Activated CD8-positive, alpha-beta memory T cell treated with anti-CD3 and anti-CD28 coated beads for 48 hours (primary cell): ENCODE measurements at places on chromosomes 13 and 19.

GRCh38 chr13:37490176-37490779 lies 108.3 kb downstream of the POSTN start:
- DNase-seq, result no peak

- DNase-seq, result no peak
Observed at GRCh38 chr19:3350014-3350663, 16.2 kb upstream of the NFIC start.

DNA sequence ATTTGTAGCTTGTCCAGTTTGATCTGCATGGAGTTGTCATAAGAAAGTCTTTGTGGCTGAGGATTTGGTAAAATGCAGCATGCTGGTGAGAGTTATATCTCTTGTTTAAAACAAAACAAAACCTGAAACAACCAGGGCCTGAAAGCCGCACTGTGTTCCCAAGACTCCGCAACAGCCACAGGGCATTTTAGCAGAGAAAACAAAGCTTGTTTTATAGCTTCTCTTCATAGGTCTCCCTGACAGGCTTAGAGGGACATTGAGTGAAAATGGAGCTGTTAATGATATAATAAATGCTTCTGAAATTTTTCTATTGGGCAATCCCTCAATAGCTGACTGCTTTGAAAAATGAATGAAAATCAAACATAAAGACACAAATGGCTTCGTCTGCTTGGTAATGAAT lies 148.7 kb upstream of the RNF113B start:
- no peak for DNase-seq

DNA sequence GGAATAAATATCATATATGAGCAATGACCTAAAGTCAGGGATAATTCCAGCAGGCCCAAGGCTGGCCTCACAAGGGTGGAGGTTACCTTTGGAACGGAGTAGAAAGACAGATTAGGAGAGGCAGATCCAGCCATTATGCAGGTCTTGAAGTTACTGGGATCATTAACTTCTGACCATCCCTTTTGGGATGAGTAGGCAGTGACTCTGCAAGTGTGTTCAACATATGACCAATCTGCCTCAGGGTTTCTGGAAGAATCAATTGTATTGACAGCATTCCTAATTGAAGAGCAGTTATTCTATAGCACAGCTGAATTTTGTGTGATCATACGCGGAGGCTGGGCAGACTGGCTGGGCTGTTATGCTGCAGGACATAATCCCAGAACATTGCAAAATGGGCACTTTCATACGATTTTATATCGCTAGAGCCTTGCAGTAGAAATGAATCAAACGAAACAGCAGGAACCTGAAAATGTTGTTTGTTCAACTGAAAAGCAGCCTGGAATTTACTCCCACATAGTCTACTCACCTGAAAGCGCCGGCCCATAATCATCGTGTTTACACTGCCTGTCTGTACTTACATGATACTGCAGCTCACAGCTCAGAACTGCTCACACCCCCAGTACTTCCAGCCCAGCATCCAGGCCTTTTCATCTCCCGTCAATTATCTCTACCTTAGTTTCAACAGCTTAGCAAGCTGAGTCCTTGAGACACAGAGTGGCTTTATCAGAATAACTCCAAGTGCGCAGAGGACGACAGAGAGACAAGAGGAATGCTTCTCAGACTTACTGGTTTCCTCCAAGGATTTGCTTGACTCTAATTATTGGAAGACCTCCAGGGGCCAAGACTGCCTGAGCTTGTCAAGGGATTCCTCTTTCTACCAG lies 556.1 kb downstream of the EFNB2 start:
- no peak for DNase-seq

- DNase-seq, result no peak
Observed at GRCh38 chr19:13984186-13984585, 21.9 kb downstream of the RFX1 start.

DNA sequence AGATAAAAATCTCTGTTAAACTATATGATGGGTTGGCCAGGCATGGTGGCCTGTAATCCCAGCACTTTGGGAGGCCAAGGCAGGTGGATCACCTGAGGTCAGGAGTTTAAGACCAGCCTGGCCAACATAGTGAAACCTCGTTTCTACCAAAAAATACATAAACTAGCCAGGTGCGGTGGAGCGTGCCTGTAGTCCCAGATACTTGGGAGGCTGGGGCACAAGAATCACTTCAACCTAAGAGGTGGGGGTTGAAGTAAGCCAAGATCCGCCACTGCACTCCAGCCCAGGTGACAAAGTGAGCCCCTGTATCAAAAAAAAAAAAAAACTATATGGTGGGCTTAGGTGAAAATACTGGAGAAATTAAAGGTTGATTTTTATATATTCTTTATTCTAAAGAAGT lies 11.3 kb downstream of the TBC1D4 start:
- DNase-seq, result no peak

- no peak for DNase-seq
Observed at GRCh38 chr13:50512474-50513299, 330.8 kb downstream of the DLEU7 start.

- no peak for DNase-seq
Observed at GRCh38 chr19:46922465-46922864, 61.7 kb downstream of the ARHGAP35 start.

- DNase-seq, result no peak
Observed at GRCh38 chr13:113532156-113532806, 41.8 kb upstream of the DCUN1D2 start.

DNA sequence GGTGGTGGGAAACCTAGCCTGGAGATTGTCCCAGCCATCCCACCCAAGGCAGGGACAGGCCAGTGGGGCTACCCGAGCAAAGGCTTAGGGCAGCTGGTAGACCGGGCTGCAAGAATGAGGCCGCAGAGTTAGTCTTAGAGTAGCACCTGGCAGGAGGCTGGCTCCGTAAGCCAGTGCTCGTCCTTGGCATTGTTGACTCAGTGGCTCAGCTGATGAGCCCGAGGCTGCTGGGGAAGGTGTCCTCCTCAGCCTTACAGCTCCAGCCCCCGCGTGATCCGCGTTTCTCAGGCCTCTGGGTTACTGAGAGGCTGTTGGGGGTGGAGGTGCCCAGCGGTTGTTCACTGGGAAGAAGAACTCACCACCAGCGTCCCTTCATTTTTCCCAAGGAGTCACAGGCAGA lies 24.7 kb downstream of the PPP1R37 start:
- DNase-seq, result no peak

- no peak for DNase-seq
Observed at GRCh38 chr13:39336937-39337336, 266.1 kb downstream of the LHFPL6 start.

DNA sequence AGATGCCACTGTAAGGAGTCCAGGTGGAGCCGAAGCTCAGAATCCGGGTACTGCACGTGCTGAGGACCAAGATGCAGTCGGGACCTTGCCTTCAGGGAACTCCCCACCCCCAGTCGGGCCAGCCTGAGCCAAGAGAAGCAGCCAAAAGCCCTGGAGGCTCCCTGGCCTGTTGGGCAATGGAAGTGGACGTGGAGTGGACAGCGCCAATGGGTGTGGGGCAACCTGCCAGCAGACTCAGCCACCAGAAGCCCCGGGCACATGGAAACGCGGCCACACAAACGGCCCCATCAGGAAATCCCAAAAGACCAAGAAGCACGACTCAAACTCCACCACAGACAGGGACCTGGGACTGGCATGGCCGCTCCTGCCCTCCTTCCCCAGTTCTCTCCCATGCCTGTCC lies 30.0 kb upstream of the KCTD15 start:
- DNase-seq, result no peak

DNA sequence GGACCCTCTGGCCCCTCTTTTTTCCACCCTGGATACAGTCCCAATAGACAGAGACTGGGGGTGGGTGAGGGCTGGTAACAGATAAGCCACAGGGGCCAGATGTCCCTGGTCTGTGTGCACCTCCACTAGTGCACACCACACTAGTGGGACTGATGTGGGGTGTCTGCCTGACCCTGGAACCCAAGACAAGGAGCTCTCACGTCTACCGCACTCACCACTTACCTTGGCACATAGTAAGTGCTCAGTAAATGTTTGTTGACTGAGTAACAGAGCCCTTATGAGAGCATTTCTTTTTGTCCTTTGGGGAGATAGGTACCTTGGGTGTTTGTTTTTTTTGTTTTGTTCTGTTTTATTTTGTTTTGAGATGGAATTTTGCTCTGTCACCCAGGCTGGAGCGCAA lies 23.1 kb upstream of the ZNF414 start:
- no peak for DNase-seq

- no peak for DNase-seq
Observed at GRCh38 chr19:38898788-38899446, 501 bp downstream of the SIRT2 start.

DNA sequence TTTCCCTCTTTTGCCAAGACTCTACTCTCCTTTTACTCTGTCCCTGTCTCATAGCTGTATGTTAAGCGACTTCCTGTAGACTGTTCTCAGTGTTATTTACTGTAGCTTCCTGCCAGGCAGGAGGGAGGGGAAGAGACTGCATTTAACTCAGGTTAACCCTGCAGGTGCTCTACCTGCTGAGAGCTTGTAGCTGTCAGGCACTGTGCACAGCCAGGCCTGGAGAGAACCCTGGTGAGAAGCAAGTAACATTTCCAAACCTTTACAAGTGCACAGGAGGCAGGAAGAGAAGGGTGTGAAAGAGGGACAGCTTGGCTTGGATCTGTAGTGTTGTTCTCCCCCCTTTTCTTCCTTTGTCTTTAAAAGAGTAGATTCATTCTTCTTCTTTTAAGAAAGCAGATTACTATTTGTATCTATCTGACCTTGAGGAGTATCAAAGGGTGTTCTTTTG lies 167.1 kb downstream of the LMO7 start:
- DNase-seq, result no peak

GRCh38 chr13:41313117-41313516 lies 2.0 kb downstream of the NAA16 start:
- no peak for DNase-seq

GRCh38 chr13:60134376-60134775 lies 29.4 kb downstream of the DIAPH3 start:
- DNase-seq, result no peak

DNA sequence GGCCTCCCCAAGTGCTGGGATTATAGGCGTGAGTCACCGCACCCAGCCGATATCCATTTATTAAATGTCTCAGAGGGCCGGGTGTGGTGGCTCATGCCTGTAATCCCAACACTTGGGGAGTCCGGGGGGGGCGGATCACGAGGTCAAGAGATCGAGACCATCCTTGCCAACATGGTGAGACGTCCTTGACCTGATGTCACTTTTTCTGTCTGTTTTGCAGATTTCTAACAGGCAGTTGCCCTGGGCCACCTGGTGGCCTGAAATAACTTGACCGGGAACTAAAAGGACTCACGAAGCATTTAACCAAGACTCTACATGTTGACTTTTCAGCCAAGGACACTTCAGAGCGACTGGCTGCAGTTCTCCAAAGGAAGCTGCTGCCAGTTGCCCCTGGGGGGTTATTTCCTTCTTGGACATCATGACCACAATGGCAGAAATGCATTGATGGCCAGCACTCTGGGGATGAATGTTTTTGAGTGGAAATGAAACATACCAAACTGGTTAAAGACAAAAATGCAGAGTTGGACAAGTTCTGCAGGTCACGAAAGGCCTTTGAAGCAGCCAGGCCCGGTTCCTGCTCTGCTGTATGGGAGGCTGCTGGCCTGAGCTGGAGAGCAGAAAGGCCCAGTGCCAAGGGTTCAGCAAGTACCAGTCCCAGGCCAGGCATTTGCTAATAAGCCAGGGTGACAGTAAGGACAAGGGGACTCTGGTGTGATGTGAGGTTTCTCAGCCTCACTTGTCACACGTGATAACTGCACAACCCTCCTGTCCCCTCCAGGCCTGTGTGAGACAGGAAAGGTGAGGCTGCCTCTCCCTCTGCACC lies 8.3 kb downstream of the ZNF837 start:
- no peak for DNase-seq

DNA sequence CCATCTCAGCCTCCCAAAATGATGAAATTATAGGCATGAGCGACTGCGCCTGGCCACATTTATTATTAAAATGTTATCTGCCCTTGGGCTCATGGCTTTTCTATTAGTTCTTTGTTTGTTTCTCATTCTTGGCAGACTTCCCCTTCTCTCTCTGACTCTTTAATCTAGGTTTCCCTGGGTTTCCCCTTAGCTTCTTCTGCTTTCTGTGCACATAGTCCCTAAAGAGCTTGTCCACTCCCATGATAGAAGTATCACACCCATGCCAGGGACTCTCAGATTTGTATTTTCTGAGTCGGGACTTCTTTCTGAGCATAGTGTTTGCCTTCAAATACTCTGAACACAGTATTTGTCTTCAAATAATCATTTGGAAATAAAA lies 38.6 kb upstream of the ITM2B start:
- no peak for DNase-seq

- no peak for DNase-seq
Observed at GRCh38 chr13:49932868-49933267, 3.3 kb downstream of the SPRYD7 start.

DNA sequence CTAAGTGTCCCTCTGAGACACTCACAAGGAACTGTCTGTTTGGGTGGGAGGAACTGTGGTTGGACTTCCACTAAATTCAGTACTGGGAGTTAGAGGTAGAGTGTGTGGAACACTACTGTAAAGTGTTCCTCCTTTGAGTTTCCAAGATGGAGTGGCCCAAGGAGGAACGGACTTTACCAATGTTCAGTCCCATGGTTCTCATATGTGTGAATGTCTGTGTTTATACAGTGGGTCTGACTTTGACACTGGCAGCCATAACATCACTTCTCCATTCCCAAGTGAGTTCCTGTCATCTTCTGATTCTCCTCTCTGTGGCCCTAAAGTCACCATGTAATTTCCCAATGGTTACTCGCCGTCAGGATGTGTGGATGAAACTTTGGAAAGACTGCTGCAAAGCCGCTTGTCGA lies 136.8 kb upstream of the SERP2 start:
- no peak for DNase-seq

- no peak for DNase-seq
Observed at GRCh38 chr13:49368688-49369087, 75.2 kb downstream of the CAB39L start.

GRCh38 chr13:59690857-59691500 lies 472.7 kb downstream of the DIAPH3 start:
- no peak for DNase-seq

DNA sequence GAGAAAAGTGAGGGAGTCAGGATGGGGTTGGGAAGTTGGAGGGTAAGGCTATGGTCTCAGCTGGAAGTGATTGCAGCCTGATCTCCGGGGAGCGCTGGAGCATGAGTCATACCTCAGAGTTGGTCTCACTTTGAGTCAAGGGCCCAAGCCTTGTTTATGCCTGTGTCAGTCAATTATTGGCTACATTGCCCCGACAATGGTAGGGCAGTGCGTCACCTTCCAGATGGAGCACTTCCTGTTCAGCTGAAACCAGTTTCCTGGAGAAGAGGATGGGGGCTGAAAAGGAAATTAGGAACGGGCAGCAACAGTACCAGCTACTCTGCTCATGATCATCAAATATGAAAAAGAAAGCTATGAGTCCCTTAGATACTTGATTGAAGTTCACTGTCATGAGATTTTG lies 60.4 kb downstream of the ADGRE1 start:
- no peak for DNase-seq

DNA sequence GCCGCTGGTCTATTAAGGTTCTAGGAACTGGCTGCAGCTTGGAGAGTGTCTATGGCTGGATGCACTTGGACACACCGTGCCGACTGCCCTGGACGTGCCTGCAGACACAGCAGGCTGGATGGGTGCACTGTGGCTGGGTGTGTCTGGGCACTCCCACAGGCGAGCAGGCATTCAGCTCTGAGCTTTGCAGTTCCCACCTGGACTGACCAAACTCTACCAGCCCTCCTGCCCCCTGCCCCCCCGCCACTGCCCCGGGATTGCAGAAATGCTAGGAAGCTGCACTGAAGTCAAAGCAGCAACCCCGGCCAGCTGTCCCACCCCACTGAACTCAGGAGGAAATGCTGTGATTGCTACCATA lies 7.0 kb upstream of the LRP3 start:
- no peak for DNase-seq
